ENCODE measurements at places on chromosomes 7 and 10. TPM values are rescaled to one million over a fixed set of nuclear protein-coding genes. Genes with fewer than 3 reads are reported as not detected.

Gene NUTM2E
- 0.43 TPM for total RNA-seq

Gene GJC3
- total RNA-seq: 0.09 TPM

Gene IFIT3
- total RNA-seq: 5.4 TPM

Gene CCT6A
- total RNA-seq: 256 TPM

Gene SHH
- 0.46 TPM for total RNA-seq

Gene MRPS33
- 108 TPM for total RNA-seq

Gene SFTPA1
- total RNA-seq: not detected

Measured in A549 treated with AZD2906 at 1 μM for 4 hours (cell line).